ENCODE measurements at places on chromosomes 5 and 9.
A peak's percentile ranks its signal among the peaks of the same experiment; 100 is the strongest.

DNA sequence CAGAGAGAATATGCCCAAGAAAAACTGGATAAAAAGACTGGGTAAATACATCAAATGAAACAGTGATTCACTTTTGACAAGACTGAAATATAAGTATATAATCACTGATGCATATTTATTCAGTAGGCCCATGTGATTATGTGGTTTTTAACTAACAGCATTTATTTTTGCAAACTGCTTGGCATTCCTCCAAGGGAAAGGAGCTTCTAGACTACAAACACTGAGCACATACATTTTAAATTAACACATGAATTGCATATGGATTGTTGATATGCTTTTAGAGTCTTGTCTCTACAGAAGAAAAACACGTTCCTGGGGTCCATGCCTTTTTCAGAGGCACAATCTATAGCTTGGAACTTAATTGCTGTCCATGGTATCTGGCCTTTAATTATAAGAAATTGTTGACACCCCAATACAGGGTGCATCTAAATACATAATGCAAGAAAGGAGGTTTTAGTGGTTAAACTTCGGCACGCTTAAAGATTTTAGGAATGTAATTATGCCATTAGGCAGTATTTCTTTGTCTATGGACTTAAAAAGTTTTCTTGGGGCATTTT lies 6.9 kb upstream of the MEIKIN start:
- DNase-seq: no peak

GRCh38 chr9:113493203-113493520 lies 29.6 kb downstream of the RGS3 start:
- DNase-seq: peak; percentile 78

GRCh38 chr5:208449-209114 lies 9.4 kb downstream of the CCDC127 start:
- DNase-seq: no peak

- DNase-seq: no peak
These were observed 217.3 kb downstream of the ARL15 start for GRCh38 chr5:54093081-54093492.

- DNase-seq: peak; percentile 84
These were observed 247.1 kb downstream of the SLCO4C1 start for GRCh38 chr5:102048940-102049339.

- DNase-seq: no peak
These were observed 127.3 kb downstream of the XRCC4 start for GRCh38 chr5:83204651-83205050.

DNA sequence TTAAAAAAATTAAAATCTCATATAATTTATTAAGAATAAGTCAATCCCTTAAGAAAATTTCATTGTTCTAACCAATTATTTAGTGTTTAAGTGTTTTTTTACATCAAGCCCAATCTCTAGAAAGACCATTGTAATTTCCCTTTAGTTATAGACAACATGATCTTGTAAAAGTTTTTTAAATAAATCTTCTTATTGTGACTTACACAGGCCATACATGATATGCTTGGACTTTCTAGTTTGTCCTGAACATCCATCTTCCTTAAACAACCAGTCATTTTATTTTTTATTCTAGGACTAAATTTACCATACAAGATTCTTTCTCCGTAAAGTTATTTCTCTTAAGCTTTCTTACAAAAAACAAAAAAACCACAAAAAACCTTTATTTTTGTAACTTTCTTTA lies 126.5 kb upstream of the MAST4 start:
- no peak for DNase-seq

GRCh38 chr9:121698627-121699570 lies 47.5 kb downstream of the DAB2IP start:
- peak; percentile 30 for DNase-seq

DNA sequence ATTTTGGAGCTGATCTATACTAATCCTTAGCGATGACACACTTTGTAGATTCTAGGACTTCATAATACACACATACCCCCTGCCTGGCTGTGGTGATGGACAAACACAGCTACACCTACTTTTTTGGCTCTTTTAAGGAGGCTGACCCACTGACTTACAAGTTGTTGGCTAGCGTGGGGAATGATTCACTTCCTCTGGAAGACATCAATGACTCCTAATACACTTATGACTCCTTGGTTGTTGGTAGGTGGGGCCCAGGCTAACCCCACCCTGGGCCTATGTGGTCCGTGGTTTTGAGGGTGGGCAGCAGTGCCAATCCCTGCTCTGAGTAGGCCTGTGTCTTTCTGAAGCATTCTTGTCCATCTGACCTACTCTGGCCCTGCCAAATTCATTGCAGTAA lies 144.4 kb downstream of the SLC12A2 start:
- DNase-seq: no peak

DNA sequence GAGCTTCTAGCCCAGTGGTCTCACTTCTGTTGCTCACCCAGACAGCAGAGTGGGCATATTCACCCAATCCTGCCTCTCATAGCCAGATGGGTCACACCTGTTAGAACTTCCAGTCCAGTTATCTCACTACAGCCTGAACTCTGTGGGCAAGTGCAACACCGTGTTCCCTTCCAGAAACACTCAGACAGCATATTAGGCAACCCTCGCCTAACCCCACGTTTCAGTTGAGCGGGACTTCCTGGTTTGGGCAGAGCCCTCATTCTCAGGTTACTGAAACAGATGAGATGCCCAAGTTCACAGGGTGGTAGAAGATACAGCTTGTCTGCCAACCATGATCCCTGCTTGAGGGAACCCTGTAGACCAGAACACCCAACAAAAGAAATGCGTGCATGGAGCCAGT lies 538.2 kb downstream of the CYLC2 start:
- DNase-seq: no peak

Data from NCI-H524 (cell line).